Activated CD4-positive, alpha-beta T cell treated with anti-CD3 and anti-CD28 coated beads, Interleukin-2, amount 50 U/mL, for 1 hour (primary cell): ENCODE measurements at places on chromosomes 4 and X.
A peak's percentile ranks its signal among the peaks of the same experiment; 100 is the strongest.

DNA sequence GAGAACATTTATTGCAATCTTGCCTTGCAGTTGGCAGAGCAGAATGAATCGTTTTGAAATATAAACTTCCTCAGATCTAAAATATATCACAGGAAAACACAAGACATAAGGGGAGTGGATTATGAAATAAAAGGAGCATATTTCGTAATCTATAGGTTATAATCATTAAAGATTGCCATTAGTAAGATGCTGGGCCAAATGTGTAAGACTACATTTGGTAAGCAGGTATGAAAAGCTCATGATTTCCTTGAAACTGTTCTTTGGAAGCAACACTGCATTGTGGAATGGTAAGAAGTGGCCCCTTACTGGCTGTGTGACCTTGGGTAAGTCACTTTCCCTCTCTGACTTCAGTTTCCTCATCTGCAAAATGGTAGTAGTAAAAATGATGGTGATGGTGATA is 68.3 kb downstream of the AFF2 start:
- no peak for DNase-seq

- no peak for DNase-seq
These were observed 14.4 kb downstream of the MCUB start for GRCh38 chr4:109574443-109574850.

DNA sequence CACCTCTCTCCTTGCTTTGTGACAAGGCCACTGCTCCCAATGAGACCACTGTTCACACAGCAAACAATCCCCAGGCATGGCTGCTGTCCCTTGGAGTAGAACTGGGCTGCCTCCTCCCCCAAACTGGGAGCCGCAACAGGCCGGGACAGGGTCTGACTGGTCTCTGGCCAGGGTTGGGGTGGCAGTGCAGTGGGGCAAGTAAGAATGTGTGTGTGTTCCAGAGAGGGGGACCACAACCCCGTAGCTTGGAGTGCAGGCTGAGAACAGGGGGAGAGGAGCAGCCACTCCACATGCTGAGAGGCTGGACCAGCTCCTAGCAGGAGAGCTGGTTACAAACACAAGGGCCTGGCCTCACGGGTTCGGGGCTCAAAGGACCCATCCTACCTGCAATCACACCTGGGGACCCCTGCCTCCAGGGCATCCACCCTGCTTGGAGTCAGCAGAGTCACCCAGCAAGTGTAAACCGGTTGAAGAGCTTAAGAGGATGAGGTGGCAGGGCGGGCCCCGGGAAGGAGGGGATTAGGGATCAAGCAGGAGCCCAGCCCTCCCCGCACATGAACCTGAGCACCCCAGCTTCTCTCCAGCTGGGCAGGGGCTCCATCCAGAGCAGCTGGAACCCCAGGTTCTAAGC is 3.8 kb upstream of the ZNF185 start:
- DNase-seq, result no peak

DNA sequence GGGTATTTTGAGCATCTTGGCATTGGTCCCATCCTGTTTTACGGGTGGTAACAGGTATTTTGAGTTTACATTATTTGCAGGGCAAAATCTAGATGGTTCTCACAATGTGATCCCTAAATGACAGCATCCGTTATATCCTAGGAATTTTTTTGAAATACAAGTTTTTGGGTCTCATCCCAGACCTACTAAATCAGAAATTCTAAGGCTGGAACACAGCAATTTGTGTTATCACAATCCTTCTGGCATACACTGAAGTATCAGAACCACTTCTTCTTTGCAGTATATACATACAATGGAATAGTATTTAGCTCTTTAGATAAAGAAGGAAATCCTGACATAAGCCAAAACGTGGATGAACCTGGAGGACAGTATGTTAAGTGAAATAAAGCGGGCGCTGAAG is 104.1 kb upstream of the LSM6 start:
- no peak for DNase-seq

GRCh38 chr4:121923306-121923705 is 28.6 kb downstream of the TRPC3 start:
- no peak for DNase-seq

- DNase-seq, result peak; percentile 24
These were observed 433 bp downstream of the MMAA start for GRCh38 chr4:145619639-145619996.

DNA sequence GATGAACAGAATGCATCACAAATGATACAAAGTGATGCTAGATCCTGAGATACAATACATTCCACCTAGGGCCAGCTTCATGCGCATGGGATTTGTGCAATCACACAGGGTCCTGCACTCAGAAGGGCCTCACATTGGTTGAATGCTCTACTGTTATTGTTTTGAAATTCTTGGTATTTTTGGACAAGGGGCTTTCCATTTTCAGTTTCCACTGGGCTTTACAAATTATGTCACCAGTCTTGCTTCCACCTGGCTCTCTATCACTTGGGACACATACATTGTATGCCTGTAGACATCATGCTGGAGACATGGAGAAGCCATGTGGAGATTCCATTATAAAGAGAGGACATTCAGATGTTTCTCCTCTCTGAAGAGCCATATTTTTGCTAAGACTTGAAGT is 155.8 kb downstream of the NAA11 start:
- no peak for DNase-seq

- no peak for DNase-seq
These were observed 26.3 kb downstream of the POLA1 start for GRCh38 chrX:24720036-24720435.

DNA sequence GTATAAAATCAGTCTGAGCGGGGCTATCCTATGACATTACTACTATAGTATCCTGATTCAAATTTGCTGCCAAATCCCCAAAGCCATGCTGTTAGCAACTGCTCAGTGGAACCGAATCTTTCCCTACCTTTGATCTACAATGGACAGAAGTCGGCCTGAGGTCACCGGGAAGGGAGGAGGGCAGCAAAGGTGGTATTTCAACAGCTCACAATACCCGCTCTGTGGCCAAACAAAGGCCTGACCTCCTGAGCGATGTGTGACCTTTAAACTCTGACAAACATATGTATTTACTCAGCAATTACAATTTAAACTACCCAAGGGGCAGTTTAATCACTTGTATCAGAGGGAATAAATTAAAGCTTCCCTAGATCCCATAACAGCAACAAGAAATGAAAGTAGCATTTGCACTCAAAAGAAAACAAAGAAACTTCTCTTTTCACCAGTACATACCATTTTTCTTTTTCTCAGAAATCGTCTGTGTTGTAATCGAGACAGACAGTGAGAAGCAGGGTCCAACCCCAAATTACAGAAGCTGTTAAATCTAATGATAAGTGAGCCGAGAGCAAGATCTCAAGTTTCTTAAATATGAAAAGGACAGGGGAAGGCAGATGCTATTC is 11.6 kb upstream of the TMEM128 start:
- DNase-seq, result no peak
